Hepatic stellate cell (primary cell): ENCODE measurements at places on chromosomes 5 and 9.
A peak's percentile ranks its signal among the peaks of the same experiment; 100 is the strongest.

DNA sequence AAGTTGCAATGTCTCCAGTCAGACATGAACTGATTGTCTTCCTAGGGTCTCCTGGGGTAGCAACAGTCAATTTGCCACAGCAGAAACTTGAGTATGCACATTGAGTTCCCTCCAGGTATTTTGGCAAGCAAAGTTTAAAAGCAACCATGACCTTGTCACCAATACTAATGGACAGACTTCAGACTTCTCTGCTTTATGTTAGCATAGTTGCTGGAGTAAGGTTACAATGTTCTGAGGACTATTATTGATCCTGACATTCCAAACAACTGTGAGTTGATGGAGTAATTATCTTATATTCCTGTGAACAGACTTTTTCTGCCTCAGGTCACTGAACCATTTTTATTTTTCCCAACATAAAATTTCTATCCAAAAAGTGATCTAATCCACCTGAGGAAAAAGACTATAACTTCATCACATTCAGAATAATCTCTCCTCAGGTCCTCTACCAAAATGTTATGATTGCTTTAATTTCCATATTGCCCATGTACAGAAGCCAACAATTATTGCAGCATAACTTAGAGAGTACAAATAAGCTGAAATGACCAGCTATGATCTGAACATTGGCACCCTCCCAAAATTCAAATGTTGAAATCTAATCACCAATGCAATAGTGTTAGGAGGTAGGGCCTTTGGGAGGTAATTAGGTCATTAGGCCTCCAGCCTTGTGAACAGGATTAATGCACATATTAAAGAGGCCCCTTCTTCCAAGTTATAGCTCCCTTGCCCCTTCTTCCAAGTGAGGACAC lies 228.3 kb downstream of the PDE4D start:
- DNase-seq: no peak

DNA sequence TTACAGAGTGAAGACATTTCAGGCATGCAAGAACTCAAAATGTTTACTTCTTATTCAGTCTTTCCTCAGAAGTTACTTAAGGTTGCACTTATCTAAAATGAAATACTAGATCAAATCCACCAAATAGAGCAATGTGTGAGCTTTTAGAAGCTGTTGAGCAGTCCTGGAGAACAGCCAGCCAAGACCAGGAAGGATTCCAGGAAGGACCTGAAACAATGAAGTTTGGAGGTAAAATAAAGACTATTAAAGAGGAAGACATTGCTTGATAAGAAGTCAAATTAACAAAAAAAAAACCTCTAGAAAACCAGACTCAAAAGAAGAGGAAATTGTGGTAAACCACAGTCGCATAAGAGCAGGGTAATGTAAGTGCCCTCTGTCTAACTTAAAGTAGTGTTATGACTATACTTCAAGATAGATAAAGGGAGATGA lies 156.2 kb upstream of the S1PR3 start:
- DNase-seq: no peak

- DNase-seq: no peak
Observed at GRCh38 chr5:177306674-177307543, 3.3 kb downstream of the PRELID1 start.

DNA sequence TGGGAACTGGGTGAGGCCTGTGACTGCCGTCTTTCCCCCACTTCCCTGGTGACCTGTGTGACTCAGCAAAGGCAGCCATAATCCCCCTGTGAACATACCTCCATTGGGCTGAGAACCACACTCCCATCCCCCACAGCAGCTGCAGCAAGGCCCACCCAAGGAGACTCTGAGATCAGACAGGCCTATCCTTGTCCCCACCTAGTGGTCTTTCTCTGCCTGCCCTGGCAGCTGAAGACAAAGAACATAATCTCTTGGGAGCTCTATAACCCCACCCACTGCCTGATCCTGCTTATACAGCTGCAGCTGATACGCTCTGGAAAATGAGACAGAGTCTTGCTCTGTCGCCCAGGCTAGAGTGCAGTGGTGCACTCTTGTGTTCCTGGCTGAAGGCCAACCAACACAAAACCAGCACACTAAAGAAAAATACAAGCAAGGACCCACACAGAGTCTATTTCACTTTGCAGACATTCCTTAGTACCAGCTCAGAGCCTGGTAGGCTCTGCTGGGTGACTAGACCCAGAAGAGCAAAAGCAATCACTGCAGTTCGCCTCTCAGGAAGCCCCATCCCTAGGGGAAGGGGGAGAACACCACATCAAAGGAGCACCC lies 106.7 kb downstream of the MCTP1 start:
- no peak for DNase-seq

DNA sequence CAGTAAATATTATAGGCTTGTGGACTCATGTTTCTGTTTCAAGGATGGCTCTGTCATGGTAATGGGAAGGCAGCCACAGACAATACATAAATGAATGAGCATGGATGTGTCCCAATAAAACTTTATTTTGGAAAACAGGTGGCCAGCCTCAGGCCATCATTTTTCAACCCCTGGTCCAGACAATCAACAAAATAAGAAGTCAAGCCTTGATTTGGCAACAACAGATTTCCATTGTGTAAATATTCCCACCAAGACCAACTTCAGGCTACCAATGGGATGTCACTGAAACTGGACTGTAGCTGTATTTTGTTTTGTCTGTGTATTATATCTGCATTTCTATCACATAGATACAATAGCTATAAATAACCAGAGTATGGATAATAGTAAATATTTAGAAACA lies 20.7 kb upstream of the RLN1 start:
- no peak for DNase-seq

GRCh38 chr5:109910874-109911273 lies 221.1 kb downstream of the MAN2A1 start:
- no peak for DNase-seq

DNA sequence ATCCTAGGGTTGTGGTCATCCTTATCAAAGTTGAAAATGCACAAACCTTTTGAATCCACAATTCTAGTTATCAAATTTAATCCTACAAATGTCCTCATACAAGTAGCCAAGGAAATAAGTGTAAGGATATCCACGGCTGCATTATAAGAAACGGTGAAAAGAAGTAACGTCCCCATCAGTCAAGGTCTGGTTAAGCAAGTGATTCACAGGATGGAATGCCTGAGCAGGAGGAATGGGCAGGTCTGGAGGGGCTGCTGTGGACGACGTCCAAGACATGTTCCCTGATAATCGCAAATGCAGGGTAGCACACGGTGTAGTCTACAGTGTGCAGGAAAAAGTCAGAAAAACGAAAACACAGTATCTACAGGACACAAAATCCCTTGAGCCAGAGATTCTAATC lies 118.6 kb downstream of the ADAMTS2 start:
- no peak for DNase-seq

- peak; percentile 44 for DNase-seq
Observed at GRCh38 chr5:138241688-138242571, 28.8 kb upstream of the CDC23 start.

DNA sequence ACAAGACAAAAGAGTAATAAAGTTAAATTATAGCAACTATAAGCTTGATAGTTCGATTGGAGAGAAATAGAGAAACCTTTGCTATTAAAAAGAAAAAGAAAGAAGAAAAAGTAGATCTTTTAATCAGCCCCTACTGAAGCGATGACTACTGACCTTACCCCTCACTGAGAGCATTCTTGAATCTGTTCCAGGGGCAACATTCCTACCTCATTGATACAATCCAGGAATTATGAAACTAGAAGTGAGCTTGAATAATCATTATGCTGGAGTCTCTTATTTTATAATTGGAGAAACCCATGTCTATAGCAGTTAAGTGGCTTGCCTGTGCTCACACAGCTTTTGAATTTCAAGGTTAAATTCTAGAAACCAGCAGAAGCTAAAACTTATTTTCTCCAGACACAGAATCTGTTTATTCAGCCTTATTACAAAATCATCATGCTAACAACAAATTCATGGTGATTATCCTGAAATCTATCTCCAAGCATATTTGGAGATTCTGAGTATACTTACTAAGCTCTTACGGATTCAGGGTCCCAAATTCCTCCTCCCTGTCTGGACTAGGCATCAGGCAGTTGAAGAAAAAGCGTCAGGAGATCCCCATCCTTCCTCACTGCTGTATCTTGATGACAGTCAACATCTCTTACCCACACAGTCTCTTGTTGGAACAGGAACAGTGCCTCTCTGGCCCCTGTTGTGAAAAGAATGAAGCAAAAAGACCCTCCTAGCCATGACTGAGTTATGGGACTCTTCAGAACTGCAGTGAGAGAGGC lies 547.6 kb upstream of the WWC1 start:
- peak; percentile 35 for DNase-seq

DNA sequence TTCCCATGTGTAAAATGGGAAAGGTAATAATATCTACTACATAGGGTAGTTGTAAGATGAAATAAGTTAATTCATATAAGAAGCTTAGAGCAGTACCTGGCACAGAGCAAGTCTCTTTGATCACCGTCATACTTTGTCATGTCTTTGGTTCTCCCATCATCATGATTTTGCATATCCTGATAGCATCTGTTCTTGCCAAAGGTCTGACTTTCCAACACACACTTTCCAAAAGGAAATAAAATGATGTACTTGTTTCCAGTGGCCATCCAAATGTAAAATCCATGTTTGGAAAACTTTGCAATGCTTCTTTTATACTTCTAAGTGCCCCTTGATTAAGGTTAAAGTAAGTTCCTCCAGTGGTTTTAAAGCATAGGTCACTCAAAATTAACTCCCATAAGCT lies 266.9 kb upstream of the PTGER4 start:
- DNase-seq: no peak

DNA sequence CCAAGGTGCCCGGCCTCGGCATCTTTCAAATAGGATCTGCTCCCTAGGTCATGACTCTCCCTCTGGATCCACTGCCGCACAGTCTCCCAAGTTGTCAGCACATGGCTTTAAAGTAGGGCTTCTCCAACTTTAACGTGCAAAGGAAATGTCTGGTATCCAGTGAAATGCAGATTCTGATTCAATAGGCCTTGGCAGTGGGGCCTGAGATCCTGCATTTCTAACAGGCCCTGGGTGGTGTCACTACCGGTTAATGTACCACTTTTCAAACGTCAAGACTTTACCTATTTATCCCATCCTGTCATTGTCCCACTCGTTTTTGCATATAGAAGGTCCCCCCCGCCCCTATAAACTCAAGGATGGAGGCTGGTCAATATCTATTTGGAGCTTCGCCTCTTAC lies 137.6 kb upstream of the ZNF618 start:
- no peak for DNase-seq

DNA sequence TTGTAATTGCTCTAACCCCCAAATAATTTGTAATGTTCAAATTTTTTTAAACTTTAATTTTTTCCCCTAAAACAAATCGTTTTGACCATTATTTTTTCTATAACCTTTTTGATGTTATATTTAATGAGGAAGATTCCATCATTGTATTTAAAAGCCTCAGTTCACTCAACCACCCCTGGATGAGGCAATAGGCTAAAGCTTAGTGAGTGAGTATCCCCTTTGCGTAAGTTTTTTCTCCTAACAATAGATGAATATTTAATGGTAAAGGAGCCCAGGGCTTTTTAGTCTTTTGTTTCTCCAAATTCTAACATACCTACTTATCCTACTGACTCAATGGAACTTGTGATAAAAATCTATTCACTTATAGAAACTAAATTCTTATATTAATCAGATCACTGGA lies 38.1 kb downstream of the ALDH1A1 start:
- no peak for DNase-seq

- no peak for DNase-seq
Observed at GRCh38 chr9:112249277-112249676, 74.2 kb upstream of the SUSD1 start.

DNA sequence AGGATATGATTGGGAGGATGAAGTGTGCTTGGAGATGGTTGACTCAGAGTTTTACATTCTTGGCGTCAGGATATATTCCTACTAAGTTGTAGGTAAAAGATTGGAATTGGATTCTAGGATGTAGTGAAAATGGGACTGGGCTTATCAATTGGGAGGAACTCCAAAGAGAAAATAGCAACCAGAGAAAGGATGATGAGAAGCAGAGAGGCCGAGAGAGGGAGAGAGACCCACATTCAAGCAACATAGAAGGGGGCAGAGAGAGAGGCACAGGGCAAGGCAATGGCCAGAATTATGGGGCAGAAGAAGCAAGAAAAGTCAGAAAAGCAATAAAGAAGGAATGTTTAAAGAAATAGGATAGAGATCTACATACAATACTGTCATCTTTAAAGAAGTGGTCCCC lies 217.9 kb upstream of the ACTBL2 start:
- no peak for DNase-seq

DNA sequence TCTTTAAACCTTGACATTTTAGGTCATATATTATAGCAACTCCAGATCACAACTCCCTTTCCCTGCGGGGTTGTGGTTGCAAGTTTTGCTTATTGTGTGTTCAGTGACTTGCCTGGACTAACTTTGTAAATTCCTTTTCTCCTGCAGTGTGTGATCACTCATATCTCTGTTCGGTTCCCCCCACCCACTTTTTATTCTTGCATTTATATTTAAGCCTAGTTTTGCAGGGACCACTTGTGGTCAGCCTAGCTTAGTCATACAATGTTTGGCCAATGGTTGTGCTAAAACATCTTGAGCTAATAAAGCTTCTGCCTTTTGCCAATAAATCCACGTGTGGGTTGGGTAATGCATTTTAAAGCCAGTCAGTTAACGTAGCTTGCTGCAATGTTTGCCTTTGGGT lies 146.5 kb upstream of the IRX4 start:
- DNase-seq: no peak

DNA sequence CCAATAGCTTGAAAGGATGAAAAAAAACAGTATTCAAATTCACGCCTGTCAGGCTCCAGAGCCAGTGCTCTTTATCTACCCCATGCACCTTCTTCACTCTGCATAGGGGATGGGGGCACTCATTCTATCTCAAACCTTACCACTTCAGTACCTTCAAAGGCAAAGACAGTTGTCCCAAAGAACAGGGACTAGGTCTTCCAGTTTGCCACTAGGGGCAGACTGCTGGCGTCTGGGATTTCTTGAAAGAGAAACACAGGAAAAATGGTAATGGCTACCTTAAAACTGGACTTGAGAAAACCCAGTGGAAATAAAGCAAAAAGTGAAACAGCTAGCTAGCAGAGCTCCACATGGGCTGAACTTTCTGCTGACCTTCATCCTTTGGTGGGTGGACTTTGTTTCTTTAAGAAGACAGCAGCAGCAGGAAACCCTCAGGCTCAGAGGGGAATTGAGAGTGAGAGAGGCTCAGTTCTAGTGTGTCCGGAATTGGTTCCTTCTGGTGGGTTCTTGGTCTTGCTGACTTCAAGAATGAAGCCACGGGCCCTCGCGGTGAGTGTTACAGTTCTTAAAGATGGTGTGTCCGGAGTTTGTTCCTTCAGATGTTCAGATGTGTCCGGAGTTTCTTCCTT lies 41.0 kb upstream of the SLC36A1 start:
- peak; percentile 12 for DNase-seq

GRCh38 chr5:43101491-43101890 lies 19.2 kb upstream of the ZNF131 start:
- DNase-seq: no peak

DNA sequence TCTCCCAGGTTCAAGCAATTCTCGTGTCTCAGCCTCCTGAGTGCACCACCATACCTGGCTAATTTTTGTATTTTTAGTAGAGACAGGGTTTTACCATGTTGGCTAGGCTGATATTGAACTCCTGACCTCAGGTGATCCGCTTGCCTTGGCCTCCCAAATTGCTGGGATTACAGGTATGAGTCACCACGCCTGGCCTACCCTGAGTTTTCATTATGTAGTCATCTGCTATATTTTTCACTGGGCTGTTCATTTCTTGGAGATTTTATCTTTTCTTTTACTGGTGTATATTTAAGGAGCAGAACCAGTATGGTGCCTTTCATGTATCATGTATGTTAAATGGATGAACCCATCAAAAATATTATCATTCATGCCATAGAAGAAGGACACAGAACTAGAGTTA lies 377.0 kb upstream of the ACTBL2 start:
- DNase-seq: no peak
